ENCODE measurements at places on chromosomes 5 and 9.

DNA sequence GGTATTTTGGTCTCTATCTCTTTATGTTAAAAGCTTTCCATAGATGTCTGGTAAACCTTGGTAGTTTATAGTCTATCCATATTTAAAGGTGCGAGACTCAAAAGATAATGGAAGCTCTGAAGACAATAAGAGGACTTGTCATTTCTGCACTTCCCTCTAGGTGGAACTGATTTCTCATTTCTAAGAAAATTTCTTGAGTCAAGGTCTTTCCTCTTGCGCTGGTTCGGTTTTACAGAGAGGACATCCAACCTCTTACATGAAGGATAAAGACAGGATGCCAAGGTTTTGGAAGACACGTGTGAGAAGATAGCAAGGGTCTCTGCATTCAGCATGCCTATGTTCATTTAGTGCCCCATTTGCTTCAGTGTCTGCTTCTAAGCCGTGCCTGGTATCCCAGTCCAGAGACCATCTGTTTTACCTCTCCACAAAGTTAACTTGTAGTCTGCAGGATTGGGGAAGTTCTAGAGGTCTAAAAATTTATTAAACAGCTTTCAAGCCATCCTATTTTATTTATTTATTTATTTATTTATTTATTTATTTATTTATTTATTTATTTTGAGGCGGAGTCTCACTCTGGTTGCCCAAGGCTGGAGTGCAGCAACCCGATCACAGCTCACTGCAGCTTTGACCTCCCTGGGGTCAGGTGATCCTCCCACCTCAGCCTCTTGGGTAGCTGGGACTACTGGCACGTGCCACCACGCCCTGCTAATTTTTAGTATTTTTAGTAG lies 41.6 kb downstream of the KIAA1191 start:
- DNase-seq, result peak; percentile 8

- DNase-seq, result no peak
Observed at GRCh38 chr5:145835848-145836239, 702 bp upstream of the PRELID2 start.

DNA sequence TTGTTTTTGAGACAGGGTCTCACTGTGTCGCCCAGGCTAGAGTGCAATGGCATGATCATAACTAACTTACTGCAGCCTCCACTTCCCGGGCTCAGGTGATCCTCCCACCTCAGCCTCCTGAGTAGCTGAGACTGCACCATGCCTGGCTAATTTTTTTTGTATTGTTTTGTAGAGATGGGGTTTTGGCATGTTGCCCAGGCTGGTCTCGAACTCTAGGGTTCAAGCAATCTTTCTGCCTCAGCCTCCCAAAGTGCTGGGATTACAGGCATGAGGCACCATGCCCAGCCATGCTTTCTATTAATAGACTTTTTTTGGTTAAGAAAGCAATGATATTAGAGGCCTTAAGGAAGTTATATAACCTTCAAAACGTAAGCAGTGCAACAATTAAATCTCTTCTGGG lies 23.3 kb downstream of the CLTA start:
- DNase-seq, result peak; percentile 18

- DNase-seq, result peak; percentile 26
Observed at GRCh38 chr9:136091582-136092352, 3.3 kb downstream of the NACC2 start.

DNA sequence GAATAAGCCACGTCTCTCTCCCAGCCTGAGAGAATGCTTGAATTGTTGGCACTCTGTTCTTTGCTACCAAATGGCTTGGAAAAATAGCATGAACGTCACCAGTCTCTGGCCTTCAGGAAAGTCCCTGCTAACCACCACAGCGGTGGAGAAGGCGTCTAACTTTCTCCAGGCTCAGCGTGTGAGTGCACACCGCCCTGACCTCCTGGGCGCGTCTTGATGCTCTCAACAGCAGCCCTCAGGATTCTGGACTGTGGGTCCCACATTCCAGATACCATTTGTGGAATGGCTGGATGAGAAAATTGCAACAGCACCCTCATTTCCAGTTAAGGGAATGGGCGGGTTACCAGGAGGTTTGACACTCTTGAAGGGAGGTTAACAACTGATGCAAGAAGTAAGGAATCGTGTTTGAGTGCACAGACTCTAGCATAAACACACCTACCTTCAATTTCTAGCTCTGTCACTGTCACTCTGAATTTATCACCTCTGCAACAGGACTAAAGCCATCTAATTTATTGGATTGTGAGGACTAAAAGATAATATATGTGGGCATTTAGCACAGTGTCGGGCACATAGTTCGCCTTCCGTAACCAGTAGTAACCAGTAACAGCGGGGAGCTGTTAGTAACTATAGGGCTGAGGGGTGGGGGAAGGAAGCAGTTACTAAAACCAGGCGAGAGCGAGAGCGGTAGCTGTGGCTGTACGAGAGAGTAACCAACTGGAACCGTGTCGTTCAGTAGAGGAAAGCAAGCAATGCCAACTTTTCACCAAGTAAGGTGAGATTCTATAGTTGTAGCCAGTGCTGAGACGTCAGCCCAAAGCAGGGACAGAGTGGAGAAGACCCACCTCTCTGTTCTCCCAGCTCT lies 807 bp upstream of the PLGRKT start:
- DNase-seq, result peak; percentile 52

DNA sequence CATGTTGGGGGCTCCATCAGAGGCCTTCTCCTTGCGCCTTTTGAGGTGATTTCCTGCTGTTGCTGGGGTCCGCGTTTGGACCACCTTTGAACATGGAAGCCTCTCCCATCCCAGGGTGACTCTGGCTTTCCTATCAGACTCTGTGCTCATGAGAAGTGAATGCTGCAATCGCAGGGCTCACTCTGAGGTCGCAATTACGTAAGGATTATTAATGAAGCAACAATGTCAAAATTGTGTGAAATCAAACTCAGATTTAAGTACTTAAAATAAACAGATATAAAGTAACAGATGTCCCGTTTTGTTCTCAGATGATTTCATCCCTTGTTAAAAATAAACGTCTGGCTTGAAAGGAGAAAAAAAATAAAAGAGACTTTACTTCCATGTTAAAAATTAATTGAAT lies 634.2 kb downstream of the BNC2 start:
- peak; percentile 96 for DNase-seq

GRCh38 chr9:114100536-114100935 lies 1.4 kb upstream of the KIF12 start:
- DNase-seq, result no peak

DNA sequence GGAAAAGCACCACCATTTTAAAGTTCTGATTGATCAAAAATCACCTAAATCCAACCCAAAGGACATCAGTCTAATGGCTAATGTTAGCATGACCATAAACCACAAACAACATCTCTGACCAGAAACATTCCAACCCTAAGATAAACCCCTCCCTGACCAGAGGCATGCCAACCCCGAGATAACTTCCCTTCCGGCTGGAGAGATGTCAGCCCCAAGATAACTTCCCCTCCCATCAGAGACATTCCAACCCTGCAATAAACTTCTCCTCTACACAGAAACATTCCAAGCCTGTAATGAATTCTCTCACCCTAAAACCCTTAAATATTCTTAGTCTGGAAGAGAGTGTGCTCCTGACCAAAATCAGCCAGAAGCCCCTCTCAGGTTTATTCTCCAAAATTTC lies 364.3 kb downstream of the KCNN2 start:
- peak; percentile 62 for DNase-seq

GRCh38 chr5:76178913-76179312 lies 95.7 kb downstream of the SV2C start:
- no peak for DNase-seq

DNA sequence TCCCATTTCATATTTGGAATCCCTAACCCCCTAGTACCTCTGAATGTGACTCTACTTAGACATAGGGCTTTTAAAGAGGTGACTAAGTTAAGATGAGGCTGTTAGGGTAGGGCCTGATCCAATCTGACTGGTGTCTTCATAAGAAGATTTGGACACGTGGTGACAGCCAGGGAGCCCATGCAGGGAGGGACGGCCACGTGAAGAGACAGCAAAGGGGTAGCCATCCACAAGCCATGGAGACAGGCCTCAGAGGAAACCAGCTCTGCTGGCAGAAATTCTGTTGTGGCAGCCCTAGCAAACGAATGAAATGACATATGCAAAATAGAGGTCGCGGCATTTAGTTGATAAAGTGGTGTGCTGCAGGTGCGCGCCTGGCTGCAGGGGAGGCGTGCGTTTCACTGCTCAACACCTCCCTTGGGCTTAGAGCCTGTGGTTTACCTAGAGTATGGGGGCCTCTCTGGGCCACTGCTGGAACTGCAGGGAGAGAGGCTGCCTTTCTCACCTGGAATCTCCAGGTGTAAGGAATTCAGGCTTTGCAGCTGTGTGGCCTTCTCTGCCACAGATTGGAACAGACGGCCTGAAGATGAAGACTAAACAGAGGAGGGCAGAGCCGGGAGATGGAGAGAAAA lies 7.1 kb upstream of the AFAP1L1 start:
- no peak for DNase-seq

DNA sequence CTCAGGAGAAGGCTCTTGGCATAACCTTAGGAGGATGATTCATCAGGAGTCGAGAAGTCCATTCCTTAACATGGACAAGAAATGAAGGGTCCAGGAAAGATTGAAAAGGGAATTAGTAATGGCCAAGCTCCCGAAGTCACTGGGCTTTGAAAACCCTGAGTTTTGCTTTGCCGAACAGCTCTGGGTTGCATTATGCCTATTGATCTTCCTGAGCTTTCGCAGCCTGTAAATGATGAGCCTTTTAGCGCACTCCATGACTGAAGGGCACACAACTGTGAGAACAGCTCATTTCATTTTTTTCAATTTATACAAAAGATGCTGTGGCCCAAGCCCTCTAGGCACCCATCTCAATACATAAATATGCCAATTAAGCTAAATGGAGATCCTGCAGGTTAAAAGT lies 25.0 kb upstream of the PUM3 start:
- no peak for DNase-seq

GRCh38 chr5:78787783-78788182 lies 139.2 kb upstream of the LHFPL2 start:
- DNase-seq, result no peak

GRCh38 chr5:14292766-14293658 lies 149.9 kb downstream of the TRIO start:
- no peak for DNase-seq

DNA sequence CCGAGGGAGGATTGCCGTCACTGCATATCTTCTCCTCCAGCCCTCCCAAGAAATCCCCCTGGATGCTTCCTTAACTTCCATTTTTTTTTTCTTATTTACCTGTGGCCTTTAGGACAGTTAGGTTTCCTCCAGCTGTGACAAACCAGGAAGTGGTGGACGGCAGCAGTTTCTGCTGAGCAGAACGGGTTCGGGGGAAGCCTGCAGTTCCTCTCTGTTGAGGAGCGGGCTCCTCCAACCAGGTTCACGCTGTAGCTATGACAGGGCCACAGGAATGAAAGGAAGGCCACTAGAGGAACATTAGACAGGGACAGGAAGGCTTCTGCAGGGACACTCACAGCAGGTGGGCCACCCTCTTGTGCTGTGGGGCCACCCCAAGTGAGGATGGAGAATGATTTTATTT lies 76.7 kb upstream of the SYK start:
- no peak for DNase-seq

GRCh38 chr5:141359790-141360426 lies at the start of gene PCDHGB2:
Gene PCDHGB2, plus strand, starts transcription at chr5:141359994. Its CDS starts 142 bp downstream, at chr5:141360136.
- peak; percentile 51 for DNase-seq

DNA sequence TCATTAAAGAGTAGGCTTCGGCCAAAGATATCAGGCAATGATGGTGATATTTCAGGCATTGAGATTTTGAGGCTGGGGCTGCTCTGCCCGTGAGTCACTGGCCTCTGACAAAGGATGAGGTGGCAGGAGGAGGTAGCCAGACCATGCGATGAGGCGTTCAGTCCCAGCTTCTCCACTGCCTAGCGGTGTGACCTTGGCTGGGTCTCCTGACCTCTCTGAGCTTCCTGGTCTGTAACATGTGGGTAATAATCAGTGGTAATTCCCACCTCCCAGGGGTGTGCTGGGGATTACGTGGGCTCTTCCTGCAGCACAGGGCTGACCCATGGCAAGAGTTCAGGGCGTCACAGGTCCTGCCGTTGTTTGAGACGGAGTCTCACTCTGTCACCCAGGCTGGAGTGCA lies 73.2 kb upstream of the RAPGEF1 start:
- DNase-seq, result no peak

DNA sequence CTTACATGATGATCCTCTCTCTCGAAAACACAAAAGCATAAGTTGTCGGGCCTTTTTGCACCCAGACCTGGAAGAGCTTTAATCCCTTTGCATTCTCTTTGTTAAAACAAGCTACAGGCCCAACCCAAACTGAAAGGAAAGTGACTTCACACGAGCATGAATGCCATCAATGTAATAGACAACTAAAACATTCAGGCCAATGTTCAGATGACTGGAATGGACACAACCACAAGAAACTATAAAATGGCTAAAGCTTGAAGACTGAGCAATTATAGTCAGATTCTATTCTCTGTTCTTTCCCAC lies 45.5 kb downstream of the RFX3 start:
- no peak for DNase-seq

- DNase-seq, result no peak
Observed at GRCh38 chr5:132456987-132457361, 33.6 kb downstream of the IRF1 start.

- no peak for DNase-seq
Observed at GRCh38 chr5:1847611-1848010, 35.1 kb downstream of the IRX4 start.

- DNase-seq, result no peak
Observed at GRCh38 chr9:131008909-131009618, at the start of gene LAMC3. Gene LAMC3, plus strand, starts transcription at chr9:131009174. Its CDS starts 41 bp downstream, at chr9:131009215.

DNA sequence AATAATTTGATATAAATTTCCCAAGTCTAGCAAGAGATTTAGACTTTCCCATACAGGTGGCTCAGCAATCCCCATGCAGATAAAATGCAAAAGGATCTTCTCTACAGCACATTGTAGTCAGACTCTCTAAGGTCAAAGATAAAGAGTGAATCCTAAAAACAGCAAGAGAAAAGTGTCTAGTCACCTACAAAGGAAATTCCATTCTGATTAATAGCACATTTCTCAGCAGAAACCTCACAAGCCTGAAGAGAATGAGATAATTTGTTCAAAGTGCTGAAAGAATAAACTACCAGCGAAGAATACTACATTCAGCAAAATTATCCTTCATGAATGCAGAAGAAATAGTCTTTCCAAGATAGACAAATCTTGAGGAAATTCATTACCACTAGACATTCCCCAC lies 493.3 kb downstream of the PRELID2 start:
- peak; percentile 41 for DNase-seq

DNA sequence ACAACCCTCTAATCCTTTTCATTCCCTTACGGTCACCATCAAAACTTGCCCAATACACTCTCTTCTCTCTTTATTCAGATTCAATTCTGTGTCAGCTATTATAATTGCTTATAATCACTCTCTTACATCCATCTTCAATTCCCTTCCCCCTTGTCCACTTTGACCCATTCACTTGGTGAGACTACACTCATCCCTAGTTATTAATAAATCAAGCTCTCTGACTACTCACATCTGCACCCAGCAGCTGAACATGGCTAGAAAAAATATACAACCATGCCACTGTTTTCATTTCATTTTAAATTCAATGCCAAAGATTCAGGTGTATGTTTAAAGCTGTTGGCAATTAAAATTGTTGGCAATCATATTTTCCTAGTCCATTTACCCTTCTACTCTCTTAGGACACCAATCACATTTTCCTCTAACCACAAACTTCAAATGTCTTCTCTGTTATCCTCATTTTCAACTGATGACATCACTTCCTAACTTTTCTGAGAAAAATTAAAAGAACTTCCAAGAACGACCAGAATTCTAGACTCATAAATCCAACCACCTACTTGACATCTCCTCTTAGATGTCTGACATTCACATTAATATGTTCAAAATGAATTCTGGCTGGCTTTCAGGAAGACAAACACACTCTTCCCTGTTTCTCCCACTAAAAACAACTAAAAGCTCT lies 5.5 kb downstream of the C5orf15 start:
- peak; percentile 80 for DNase-seq

GRCh38 chr5:94911276-94911675 lies 292.8 kb downstream of the SLF1 start:
- no peak for DNase-seq
